GM12878 (cell line): ENCODE measurements at places on chromosomes 1 and 21.

- DNase-seq: no peak
Observed at GRCh38 chr1:99740141-99740540, 26.3 kb downstream of the FRRS1 start.

- DNase-seq: no peak
Observed at GRCh38 chr1:95229037-95229436, 5.0 kb upstream of the RWDD3 start.

- DNase-seq: no peak
Observed at GRCh38 chr1:179142889-179143299, 61.0 kb downstream of the TOR3A start.

DNA sequence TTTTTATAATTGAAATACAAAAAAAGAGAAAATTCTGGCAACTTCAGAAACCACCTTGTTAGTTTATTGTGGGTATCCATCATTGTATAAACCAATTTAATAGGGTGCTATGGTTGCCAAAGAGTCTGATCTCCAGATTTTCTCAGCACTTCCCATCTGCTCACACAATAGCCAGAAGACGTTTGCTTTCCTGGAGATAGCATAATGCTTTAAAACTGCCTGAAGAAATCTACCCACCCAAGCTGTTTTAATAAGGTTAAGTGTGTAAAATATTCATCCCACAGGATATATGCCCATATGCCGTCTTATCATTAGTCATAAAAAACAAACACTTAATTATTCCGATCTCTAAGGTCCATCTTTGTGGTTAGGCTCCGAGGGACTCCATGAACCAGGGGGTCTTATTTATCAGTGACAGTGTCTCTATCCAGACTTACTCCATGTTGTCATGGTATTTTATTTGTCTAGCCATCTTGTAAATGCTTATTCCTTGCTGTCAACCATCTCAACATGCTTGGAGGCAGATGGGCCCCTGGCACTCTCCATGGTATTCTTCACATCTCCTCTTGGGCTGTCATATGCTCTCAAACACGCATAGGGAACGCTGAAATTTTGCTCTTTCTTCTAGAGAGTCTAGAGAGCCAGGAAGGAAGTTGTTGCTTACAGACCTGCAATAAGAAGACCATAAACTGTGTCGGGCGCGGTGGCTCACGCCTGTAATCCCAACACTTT, 58.5 kb downstream of the MAP10 start:
- no peak for DNase-seq

DNA sequence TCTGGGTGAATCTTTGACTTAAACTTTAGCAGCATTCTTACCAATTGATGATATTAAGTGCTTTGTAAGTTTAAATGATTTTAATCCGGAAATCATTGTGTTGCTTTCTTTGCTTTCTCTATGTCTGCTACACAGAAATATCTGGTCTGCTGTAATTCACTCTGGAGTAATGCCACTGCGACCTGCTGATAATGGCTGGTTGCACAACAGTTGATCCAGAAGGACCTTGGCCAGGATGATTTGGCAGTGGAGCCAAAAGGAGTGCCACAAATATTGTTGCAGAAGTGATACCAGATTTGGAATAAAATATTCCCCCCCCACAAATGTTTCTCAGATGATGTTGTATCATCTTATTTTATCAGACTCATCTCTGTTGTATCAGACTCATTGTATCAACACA, 2063.9 kb downstream of the MRPL39 start:
- no peak for DNase-seq

DNA sequence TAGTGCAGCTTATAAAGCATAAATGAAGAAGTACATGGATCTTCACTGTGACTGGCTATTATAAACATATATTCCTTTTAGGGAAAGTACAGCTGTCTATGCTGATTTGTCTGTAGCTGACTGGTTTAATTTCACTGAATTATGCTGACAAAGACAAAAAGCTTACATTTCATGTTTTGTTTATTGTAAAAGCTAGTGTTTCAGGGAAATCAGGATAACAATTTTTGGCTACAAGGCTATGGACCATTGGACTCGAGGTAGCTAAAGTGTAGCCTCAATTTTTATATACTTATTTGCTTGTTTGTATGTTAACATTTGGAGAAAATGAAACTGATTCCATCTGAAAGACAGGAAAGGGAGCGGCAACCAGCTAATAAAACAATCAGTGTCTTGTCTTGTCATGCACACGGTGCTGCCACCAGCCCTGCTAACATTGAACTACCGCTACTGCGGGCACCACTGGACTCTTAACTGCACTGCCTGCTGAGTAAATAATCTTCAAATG, 480.2 kb downstream of the COL11A1 start:
- no peak for DNase-seq

DNA sequence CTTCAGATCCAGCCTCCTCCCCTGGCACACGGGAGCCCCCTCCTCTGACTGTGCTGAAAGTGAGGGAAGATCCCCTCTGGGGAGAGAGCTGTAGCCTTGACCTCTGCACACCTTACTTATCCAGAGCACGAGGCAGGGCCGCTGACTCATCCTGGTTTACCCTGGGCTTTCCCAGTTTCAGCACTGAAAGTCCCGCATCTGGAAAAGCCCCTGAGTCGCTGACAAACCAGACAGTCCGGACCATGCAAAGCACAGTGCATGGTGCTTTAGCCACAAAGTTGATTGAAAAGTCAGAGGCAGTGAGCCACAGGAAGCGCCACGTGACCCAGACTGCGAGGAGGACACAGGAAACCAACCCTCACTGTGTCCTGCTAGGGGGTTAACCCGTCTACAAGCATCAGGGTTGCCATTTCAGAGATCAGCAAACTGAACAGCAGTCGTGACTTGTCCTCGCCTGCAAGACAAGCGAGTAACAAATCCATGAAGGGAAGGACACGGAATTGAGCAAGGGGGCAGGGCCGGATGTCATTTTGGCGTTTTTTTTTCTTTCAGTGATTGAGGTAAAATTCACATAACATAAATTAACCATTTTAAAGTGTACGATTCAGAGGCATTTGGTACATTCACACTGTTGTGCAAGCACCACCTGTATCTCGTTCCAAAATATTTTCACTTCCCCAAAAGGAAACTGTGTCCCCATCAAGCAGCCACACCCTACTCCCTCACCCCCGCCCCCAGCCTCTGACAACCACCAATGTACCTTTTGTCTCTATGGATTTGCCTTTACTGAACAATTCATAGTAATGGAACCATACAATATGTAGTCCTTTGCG, 19.9 kb upstream of the IFNGR2 start:
- peak; percentile 98 for DNase-seq

- no peak for DNase-seq
Observed at GRCh38 chr1:234111458-234112142, 207.1 kb downstream of the SLC35F3 start.

DNA sequence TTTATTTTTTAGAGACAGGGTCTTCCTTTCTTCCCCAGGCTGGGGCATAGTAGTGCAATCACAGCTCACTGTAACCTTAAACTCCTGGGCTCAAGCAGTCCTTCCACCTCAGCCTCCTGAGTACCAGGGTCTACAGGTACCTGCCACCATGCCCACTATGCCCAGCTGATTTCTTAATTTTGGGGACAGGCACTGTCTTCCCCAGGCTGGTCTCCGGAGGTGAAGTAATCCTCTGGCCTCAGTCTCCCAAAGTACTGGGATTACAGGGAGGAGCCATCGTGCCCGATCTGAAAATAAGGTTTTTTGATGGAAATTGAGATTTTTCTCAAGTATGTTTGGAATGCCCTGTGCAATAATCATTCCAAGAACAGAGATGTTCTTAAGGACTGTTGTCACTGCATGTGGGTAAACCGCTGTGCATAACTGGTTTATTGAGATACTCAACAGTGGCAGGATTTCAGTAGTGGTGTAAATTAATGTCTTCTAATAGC, 934 bp upstream of the MSH4 start:
- no peak for DNase-seq

GRCh38 chr1:75579046-75579445, 31.9 kb downstream of the SLC44A5 start:
- DNase-seq: no peak
